T-helper 17 cell (primary cell): ENCODE measurements at places on chromosomes 2 and 18.

- no peak for DNase-seq
Observed at GRCh38 chr2:118350621-118351020, 262.4 kb downstream of the INSIG2 start.

- no peak for DNase-seq
Observed at GRCh38 chr2:138112536-138112935, 148.3 kb downstream of the HNMT start.

GRCh38 chr2:203237346-203238238 is 1.2 kb upstream of the CYP20A1 start:
- no peak for DNase-seq

GRCh38 chr2:176979981-176980710 is 232.4 kb upstream of the HNRNPA3 start:
- no peak for DNase-seq

DNA sequence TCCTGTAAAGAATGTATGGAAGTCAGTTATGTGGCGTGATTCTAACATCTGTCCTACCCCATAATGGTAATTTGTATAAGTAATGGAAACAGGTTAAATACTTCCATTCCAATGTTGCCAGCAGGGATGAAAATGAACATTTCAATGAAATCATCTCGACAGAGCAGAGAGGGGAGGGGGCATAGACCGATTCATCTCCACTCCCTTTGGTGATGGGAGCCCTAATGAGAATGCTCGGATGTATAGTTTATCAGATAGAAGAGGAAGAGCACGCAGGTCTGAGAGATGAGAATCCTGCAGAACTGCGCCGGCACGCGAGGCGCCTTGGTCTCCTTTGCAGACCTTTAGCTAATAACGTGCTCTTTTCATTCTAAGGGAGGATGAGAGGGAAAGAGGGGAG is 61.4 kb downstream of the TSHZ1 start:
- no peak for DNase-seq

DNA sequence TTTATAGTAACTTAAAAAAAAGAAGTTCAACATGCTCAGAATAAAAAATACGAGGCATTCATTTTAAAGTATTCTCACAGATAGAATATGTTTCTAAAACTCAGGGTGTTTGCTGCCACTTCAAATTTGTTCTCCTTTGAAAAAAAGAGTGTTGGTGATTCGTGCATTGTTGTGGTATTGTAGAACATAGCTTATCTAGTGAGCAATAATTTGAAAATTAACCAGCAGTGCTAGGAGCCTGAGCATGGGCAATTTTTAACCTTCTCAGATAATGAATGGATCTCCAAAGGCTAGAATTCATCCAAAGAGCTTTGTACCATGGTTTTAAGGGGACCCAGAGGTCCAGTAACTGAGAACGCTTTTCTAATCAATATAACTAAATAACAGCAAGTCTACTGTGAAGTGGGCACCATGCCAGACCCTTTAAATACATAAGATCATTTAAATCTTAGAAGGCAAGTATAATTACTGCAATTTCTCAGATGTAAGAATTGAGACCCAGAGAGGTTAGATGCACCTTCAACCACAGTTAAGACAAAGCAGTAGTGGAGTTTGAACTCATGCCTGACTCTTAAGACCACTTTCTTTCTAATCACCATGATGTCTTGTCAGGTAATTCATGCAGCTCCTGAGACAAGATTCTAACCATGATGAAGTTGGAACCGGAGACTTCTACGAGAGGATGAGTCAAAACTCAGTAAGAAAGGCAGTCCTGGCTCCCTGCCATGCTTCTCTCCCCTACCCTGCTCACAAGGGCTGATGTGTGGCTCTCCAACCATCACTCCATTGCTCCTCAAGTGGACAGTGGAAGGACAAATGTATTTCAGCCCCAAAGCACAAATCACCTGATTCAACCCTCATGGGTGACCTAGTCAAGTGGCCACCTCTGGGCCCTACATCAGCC is 3.4 kb downstream of the CYRIA start:
- DNase-seq, result no peak

GRCh38 chr2:72527424-72527823 is 298.4 kb downstream of the EXOC6B start:
- DNase-seq, result no peak

DNA sequence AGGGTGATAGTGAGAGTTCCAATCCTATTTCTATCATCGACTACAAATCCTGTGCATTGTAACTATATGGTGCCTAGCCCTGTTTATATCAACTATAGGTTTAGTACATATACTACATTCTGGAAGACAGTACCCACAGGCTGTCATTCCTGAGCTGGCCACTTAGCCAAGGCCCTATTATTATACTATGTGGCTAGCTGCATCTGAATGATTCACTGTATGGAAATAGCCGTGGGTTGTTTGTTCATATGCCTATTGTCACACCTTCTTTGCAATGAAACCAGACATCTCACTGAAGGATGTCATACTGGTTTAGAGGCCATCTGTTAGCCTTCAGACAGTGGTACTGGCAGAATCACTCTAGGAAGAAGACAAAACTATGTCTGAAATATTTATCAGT is 62.3 kb upstream of the FSIP2 start:
- no peak for DNase-seq

- no peak for DNase-seq
Observed at GRCh38 chr2:86045541-86045940, 60.1 kb downstream of the POLR1A start.

- DNase-seq, result no peak
Observed at GRCh38 chr2:215773728-215774127, 239.6 kb downstream of the MREG start.

DNA sequence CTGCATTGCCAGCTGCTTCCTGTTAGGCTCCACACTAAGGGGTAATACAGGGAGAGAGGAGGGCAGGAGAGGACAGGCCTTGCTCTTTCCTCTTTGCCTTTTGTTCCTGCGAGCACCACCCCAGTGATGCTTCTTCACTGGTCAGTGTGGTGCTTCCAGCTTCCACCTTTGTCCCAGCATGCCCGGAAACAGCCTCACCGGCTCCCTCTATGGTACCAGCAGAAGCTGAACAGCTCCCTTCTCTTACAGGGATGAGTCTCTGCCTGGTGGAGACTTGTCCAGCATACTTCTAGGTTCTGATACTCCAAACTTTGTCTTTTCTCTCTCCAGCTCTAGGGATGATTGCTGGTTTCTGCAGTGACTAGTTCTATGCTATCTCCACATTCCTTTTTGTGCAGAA is 413.3 kb downstream of the TSN start:
- no peak for DNase-seq

DNA sequence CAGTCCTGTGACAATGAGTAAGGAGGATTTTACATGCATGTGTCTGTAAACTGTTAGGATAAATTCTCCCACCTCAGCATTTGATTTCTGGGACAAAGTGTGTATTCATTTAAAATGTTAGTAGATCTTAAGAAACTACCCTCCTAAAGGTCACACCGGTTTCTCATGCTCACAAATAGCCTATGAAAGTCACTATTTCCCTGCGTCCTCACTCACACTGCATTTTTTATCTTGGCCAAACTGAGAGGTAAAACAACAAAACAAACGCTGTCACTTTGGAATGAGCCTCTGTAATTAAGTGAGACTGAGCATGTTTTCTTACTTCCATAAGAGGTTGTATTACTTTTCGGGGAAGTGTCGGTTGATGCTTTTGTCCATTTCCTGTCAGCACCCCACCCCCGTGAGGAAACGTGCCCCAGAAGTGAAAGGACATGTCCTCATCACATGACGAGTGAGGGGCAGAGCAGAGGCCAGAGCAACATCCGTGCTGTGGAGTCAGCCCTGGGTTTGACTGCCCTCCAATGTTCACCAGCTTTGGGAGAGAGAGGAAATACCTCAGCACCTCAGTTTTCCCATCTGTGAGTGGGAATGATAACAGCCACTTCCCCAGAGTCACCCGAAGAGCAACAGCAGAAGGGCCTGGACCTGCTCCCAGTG is 3.1 kb downstream of the GYPC start:
- DNase-seq, result no peak

- no peak for DNase-seq
Observed at GRCh38 chr18:22098563-22098989, 70.8 kb upstream of the GATA6 start.

GRCh38 chr2:11096591-11096990 is 58.7 kb upstream of the SLC66A3 start:
- DNase-seq, result no peak

GRCh38 chr2:174914853-174915760 is 90.1 kb downstream of the CHN1 start:
- no peak for DNase-seq

DNA sequence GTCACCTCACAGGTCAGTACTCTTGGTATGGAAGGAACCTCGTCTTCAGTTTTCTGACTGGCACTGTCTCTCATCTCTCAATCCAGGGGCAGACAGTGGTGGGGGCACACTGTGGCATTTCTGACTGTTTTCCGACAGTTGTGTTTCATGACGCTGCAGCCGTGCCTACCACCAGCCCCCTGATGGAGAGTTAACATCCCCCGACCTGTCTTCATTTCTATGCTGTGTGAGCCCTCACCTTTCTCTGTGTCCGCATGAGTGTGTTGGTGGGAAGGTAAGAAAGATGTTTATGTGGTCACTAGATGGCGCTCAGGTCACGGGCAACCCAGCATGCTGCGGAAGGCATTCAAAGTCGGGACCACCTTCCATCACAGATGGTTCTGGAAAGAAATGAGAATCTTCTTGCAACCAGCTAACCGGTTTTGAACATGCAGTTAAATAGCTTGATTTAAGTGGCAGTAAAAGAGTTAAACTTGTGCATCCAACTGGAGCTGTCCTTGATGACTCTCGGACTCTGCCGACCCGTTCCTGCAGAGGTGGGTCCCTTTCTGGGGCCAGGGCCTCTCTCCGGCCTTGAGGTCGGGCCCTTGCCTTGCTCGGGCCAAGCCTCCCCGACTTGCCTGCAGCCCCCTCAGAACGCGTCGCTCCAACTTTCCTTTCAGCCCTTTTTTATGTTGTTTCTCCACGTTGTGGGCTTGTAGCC is 92.4 kb downstream of the DYSF start:
- no peak for DNase-seq

DNA sequence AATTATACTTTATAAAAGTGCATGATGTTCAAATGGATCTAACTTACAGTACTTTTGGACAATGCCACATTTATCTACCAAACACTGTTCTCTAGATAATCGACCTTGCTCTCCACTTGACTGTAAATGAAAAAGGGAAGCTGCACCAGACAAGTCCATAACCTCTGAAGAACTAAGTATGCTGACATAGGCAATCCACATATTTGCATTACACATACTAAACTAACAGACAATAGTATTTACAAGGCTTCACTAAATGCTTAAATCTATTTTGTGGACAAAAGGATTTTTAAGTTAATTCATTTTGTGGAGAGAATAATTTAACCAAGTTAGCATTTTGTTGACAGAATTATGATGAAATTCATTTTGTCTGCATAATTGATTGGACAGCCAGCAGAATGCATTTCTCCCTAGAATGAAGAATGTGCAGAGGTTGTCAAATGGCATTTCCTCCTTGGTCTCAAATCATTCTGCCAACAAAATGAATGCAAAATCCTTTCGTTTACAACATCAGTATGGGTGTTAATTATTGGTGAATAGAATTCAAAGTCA is 520.9 kb downstream of the CPS1 start:
- no peak for DNase-seq

DNA sequence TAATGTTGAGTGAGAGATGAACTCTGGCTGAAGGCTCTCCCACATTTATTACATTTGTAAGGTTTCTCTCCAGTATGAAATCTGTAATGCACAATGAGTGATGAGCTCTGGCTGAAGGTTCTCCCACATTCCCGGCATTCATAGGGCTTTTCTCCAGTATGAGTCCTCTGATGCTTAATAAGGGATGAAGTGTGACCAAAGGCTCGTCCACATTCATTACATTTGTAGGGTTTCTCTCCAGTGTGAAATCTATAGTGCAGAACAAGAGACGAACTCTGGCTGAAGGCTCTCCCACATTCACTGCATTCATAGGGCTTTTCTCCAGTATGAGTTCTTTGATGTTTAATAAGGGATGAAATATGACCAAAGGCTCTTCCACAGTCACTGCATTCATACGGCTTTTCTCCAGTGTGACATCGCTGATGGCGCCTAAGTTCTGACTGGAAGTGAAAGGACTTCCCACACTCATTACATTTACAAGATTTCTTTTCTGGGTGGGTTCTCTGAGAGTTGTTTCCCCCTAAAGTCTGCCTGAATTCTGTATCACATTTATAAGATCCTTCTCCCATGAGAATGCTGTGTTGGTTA is 10.2 kb downstream of the ZNF514 start:
- no peak for DNase-seq

- DNase-seq, result no peak
Observed at GRCh38 chr2:200498402-200499162, 11.3 kb downstream of the KCTD18 start.

GRCh38 chr2:143401861-143402260 is 272.6 kb downstream of the ARHGAP15 start:
- no peak for DNase-seq

GRCh38 chr2:175205523-175205922 is 24.0 kb upstream of the ATP5MC3 start:
- no peak for DNase-seq

DNA sequence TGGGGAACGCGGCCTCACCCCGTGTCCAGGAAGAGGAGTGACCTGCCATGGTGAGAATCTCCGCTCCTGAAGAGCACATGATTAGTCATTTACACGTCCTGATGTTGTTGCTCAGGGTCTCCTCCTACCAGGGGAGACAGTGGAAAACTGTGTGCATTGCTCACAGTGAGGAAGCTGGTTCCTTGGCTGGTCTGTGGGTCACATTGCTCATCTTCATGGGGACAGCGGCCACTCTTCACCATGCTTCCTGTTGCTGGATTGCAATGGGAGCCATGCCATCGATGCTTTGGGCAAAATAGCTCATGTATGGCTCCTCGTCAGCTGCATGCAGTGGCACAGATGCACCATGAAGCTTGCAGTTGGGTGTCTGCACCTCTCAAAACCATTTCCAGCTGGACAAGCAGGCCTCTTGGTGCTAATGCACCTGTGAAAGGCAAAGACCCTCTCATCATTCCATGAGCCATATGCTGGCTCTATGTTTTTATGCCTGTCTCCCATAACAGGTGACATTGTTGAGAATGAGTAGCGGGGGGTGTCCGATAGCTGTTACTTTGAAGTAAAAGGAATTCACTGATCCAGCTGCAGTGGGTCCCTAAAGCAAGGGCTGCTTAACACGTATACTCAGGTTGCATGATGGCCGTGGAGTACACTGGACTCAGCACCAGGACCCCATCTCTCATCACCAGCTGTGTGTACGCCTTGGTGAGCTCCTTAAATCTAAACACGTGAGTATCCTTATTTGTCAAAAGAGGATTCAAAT is 135.0 kb upstream of the ALKAL2 start:
- DNase-seq, result no peak

GRCh38 chr2:76985387-76986136 is 536.6 kb downstream of the LRRTM4 start:
- DNase-seq, result no peak

GRCh38 chr2:239676716-239677452 is 276.1 kb upstream of the HDAC4 start:
- DNase-seq, result no peak

DNA sequence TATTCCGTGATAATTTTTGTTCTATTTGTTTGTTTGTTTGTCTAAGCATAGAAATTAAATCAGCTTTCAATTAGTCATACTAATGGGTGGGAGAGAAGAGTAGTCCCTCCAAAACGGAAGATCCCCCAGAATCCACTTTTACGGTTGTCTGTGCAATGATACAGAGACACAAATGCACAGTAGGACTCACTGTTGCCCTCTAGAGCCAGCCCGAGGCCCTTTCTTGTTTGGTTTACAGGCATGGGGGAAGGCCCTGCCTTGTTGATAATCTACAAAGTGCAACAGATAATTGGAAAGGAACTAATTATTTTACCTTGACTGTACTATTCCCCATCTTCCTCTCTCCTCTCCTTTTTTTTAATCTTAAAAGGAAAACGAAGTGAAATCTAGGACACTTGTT is 121.1 kb downstream of the ACOXL start:
- peak; percentile 23 for DNase-seq

GRCh38 chr2:197516393-197516761 is 511 bp downstream of the MOB4 start:
- DNase-seq, result no peak
